Esophagus mucosa (tissue), 1 donor: ENCODE measurements at places on chromosomes 16 and 17. TPM values are rescaled to one million over a fixed set of nuclear protein-coding genes. Genes with fewer than 3 reads are reported as not detected.

MGRN1 gene
- 19.2 TPM for total RNA-seq

- no peak for ATAC-seq
Observed at GRCh38 chr16:11047057-11047456, 102.7 kb downstream of the CLEC16A start.

GRCh38 chr17:33978889-33979288 lies 276.2 kb upstream of the CCL2 start:
- ATAC-seq: no peak

GRCh38 chr17:68033636-68034451 lies 1.7 kb upstream of the KPNA2 start:
- ATAC-seq: no peak

DNA sequence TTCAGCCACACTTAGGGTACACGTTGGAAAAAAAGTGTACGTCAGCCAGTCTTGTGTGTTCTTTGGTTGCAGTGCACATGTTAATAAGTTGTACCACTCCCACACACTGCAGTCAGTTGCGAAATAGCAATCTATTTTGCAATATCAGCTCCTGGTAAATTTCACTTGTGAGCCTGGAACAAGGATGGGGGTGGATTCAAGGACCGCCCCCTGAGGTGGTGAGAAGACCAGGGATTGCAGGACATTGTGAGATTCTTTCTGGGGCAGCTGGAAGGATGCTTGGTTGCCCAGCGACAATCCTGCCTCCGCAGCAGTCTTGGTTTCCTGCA lies 78.6 kb upstream of the ZFHX3 start:
- no peak for ATAC-seq

TP53TG3B gene
- not detected for total RNA-seq

DNAI2 gene
- not detected for total RNA-seq

MEOX1 gene
- 1.2 TPM for total RNA-seq

DNA sequence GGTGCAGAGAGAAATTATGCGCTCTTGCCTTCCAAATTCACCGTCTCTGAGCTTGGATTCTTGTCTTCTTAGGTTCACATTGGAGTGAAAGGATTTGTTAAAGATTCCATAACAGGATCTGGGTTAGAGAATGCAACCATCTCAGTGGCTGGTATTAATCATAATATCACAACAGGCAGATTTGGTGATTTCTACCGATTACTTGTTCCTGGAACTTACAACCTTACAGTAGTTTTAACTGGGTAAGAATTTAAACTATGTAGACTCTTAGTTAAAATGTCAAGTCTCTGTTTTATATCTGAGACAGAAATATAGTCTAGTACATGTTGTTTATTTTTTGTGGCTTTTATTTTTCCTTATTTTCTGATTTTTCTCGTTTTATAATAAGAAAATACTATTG lies 42.9 kb downstream of the CPD start:
- no peak for ATAC-seq

GRCh38 chr17:76725580-76726230 lies 701 bp downstream of the JMJD6 start:
- peak; percentile 40 for ATAC-seq

DNA sequence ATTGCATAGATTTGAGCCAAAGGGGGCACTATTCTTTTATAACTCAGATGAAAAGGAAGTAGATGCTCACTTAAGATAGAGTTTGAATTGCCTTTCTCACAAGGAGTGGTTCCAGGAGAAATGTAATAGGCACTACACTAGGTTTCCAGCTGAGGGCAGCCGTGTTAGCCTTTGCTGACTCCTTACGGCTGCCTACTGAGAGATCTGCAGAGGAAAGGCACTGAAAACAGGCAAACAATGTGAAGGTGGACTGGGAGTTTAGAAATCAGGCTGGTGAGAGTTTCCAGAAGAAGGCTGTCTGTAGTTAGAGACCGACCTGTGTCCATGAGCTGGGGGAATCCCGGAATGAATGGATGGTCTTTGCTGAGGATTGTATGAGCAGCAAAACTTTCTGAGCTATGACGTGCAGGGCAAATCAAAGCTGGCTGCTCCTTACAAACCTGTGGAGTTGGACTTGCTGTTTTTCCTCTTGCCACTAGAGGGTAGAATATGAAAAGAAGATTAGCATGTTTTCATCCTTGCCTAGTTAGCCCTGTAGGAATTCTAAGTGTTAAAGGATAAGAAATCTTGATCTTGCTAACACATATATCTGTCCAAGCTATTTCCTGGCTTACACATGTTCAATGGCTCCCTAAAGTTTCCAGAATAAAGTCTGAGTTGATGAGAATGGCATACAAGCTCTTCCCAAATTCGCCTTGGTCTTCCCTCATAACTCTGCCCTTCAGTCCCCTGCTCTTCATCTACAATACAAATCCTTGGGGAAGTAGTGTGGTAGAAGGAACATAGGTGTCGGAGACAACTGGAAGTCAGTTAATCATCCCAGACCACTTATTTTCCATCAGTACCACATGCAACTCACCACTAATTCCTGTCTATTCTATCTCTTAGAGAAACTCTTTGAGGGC lies 20.1 kb upstream of the TAOK1 start:
- ATAC-seq: peak; percentile 89

GRCh38 chr17:66287911-66288310 lies 14.5 kb upstream of the PRKCA start:
- ATAC-seq: no peak

- ATAC-seq: peak; percentile 52
Observed at GRCh38 chr17:79023886-79024771, at the start of gene C1QTNF1. C1QTNF1 (plus strand) TSS chr17:79024169; CDS start chr17:79043969, 19,800 bp downstream.

C16orf74 gene
- 10.9 TPM for total RNA-seq

TMEM88 gene
- total RNA-seq: 1.7 TPM

GRCh38 chr17:2022647-2023240 lies 2.4 kb downstream of the RTN4RL1 start:
- no peak for ATAC-seq

DNA sequence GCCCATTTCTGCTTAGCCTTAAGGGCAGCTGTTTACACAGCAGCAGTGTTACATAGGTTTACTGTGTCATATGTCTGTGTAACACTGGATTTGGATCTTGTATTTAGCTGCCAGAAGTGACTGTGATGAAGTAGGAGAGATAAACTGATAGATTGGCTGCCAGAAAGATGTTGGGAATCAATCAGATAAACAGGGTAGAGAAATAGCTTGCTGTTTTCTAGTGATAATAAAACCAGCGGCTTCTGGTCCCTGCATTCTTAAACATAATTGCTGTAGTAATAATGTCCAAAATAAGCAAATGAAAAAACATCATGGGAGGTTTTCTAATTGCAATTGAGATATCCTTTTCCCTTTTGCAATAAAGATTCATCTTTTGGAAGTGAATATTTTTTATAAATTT lies 68.7 kb downstream of the AATF start:
- no peak for ATAC-seq

DNA sequence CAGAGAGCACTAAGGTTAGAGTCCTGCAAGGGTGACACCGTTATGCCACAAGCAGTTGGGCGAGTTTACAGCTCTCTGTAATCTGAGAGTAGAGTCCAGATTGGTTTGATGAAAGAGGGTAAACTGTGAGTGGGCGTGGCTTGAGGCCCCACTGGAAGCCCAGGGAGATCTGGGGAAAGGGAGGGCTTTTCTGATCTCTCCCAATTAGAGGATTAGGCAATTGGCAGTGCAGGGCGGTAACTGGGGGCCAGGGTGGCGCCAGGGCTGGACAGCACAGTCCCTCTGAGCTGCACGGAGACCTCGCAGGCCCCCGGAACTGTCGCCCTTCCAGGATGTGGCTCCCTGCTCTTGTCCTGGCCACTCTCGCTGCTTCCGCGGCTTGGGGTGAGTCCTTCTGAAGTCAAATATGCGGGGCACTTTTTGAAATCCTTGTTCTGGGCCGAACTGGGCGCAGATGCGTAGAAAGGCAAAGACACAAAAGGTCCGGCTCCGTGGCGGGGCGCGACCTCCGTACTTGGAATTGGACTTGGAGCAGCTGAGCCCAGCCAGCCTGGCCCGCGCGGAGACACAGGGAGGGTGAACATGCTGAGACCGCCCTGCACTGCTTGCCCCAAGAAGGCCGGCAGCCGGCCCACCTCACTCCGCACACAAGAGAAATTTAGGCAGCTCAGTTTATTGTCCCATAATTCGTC lies 72.4 kb downstream of the CES1 start:
- ATAC-seq: no peak

GRCh38 chr17:32157225-32157624 lies 14.9 kb downstream of the RHOT1 start:
- ATAC-seq: peak; percentile 40

DNA sequence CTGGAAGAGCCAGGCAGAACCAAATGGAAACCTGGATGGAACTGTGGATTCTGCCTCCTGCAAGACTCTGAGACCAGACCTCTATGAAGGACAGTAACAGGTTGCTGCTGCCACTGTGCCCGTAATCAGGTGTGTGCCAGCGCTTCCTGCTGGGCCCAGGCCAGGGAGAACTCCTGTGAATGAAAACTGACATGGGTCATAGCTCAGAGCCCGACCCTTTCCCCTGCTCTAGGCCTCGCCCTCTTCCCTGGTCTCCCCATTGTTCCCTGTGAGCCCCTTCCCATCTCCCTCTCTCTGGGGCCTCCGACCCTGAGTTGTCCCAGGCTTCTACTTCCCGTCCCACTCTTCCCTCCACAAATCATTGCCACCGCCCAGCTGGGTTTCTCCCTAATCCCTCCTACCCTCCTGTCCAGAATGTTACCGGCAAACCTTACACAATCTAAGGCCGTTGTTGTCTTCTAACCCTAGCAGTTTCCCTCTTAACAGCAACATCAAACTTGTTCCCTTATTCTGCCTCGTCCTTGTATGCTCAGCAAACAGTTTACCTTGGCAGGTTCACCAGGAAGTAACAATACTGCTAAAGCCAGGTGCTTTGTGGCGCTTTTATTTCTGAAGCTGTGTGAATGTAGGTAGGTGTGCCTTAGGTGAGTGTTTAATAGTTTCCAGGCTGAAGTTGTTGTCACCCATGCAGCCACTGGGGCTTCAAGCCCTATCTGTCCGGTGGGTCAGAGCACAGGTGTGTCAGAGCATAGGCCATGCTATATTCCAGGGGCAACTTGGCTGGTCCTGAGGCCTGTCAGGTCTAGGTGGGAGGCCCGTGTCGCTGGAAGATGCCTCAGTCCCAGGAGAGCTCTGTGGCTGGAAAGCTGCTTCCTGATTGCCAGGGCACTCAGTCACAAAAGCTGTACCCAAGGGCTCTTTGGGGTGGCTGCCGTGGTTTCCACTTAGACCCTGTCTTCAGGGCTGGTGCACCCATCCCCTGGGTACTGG lies 32.0 kb downstream of the SMPD3 start:
- peak; percentile 79 for ATAC-seq

EVPLL gene
- 5.3 TPM for total RNA-seq

- ATAC-seq: no peak
Observed at GRCh38 chr17:57002904-57003303, 25.0 kb downstream of the SCPEP1 start.

GRCh38 chr16:84737192-84738011 lies 37.6 kb downstream of the USP10 start:
- peak; percentile 81 for ATAC-seq

HOXB5 gene
- 0.16 TPM for total RNA-seq

STX4 gene
- 42.8 TPM for total RNA-seq

TBC1D26 gene
- not detected for total RNA-seq

CACNG4 gene
- 0.08 TPM for total RNA-seq

GRCh38 chr17:68418876-68419275 lies 38.4 kb downstream of the WIPI1 start:
- no peak for ATAC-seq

SCIMP gene
- 0.72 TPM for total RNA-seq

DNA sequence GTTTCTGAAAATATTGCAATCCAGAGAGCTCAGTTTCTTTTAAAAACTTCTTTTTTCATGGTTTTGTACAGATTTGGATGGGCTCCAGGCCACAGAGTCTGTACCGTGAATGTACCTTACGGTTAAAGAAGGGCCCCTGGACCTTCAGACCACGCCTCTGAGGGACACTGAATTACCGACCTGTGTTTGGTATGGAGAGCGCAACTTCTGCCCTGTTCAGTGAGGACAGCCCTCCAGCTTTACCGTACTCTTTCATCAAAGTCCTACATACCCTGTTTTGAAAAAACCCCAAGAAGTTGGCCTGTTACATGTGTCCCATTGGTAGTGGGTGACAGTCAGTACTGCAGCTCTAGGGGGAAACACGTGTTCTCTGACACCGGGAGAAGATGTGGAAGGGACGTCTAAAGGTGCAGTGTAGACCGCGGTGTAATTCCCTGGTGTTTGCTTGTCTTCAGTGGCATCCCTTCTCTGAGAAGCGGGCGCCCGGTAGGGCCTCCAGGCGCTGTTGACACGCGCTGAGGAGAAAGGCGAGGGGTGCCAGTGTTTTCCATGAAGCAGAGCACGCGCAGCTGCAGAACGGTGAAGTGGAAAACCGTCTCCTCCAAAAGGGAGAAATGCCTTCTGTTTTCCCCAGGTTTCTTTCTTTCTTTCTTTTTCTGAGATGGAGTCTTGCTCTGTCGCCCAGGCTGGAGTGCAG lies 6.2 kb downstream of the PGS1 start:
- ATAC-seq: no peak

- no peak for ATAC-seq
Observed at GRCh38 chr17:32713081-32713480, 163.8 kb downstream of the MYO1D start.

TBC1D3G gene
- total RNA-seq: not detected

- ATAC-seq: no peak
Observed at GRCh38 chr16:77443357-77444146, 8.7 kb upstream of the ADAMTS18 start.

GRCh38 chr17:77882040-77882439 lies 76.5 kb upstream of the TNRC6C start:
- no peak for ATAC-seq

DNA sequence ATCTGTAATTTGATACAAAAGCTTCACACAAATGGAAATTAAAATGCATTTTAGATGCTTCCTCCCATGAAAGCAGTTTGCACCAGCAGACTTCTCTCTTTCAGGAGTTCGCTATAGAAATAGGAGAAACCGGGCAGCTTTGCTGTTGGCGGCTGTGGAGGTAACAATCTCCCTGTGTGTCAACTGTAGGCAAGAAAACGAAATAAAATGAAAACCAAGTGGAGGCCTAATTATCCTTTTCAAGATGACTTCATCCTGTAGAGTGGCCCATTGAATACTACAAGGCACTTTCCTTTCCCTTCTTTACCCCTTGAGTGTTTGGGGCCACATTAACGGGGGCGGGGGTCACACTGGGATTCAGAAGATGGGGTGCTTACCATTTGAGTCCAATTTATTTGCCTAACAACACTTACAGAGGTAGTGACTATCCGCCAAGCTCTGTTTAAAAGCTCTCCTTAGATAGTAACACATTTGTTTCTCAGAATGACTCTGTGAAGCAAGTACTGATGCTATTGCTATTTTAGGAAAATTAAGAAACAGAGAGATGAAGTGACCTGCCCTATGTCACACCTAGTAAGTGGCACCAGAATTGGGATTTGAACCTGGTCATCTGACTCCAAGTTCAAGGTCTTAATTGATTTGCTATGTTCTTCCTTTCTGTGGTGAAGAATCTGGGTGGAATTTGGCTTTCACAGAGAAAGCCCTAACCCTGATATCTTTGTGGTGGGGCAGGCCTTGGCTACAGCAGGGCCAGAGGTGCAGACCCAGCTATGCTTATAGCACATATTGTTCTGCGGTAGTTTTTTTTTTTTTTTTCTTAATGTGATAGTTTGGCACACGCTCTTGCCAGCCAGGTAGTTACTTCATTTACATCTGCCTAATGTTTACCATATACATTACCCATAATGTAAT lies 125.5 kb upstream of the MPHOSPH6 start:
- no peak for ATAC-seq

GRCh38 chr17:45220079-45220478 lies 1.6 kb upstream of the FMNL1 start:
- no peak for ATAC-seq
